ENCODE measurements at places on chromosomes 6 and 20.

DNA sequence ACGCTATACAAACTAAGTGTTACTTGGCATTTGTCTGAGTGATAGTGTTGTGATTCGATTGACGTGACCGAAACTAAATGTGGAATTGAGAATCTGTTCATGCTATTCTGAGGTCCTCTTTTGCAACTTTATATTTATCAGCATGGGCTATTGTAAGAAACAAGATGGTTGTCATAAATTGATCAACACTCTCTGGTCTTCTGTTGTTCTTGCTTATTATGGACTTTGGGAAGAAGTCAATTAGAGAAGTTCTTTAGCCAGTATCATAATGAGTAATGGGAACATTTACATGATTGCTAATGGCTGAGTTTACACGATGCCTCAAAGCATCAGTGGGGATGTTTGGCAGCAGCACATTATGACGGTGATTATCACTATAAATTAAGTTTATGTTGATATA, 195.0 kb downstream of the CD83 start:
- DNase-seq: no peak

GRCh38 chr20:8039042-8039441, 19.5 kb upstream of the TMX4 start:
- no peak for DNase-seq

DNA sequence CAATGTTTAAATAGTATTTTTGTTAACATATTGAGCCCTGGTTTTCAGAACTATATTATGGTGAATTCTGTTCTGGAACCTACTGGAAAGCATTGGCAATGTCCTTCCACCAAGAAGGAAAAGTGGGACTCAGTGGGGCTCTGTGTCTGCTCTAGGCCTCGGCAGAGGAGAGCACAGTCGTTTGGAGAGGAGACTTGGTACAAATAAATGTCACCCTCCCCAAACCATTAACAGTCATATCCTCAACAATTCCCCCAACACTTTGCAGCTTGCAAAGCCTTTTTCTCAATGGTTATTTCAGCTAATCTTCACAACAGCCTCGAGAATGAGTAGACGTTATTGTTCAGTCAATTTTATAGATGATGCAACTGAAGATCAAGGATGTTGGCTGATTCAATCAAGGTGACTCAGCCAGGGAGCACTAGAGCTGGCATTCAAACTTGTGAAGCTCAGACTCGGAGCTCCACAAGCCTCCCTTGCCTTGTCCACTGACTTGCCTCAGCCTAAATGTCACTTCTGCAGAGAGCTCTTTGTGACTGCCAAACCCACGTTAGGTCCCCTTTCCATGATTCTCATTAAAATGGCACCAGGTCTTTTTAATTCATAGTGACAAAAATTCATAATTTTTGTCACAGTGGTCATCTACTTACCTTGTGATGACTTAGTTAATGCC, 60.6 kb downstream of the TOX2 start:
- DNase-seq: no peak

- DNase-seq: no peak
Measured at GRCh38 chr20:15395457-15395856, 1058.0 kb upstream of the FLRT3 start.

GRCh38 chr6:36968266-36968977, 13.9 kb downstream of the PI16 start:
- no peak for DNase-seq

GRCh38 chr20:9534025-9534424, 19.6 kb downstream of the LAMP5 start:
- no peak for DNase-seq

DNA sequence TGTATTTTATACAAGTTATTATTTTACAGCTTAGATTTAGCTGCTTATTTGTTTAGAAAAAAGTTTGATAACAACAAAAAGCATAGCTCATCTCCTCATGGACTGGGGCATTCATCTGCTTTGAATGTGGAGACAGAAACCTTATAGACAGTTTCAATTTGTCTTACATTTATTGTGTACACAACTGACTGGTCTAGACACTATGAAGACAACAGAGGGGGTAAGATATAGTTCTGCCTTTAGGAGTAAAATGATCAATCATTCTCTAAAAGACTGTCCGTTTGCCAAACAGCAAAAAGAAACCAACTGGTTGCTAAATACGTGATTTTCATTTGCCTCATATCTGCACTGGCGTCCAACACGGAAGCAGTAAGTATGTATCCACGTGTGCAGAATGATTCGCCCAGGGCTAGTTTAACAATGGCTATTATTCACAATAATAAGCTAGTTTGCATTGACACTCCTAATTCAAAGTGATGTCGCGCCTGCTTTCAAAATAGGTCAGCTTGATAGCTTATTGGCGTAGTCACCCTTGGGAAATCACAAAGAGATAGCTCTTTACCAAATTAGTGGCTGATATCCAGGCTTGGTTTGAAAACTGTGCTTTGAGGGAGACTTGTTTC, 153.6 kb downstream of the BMP2 start:
- DNase-seq: no peak

DNA sequence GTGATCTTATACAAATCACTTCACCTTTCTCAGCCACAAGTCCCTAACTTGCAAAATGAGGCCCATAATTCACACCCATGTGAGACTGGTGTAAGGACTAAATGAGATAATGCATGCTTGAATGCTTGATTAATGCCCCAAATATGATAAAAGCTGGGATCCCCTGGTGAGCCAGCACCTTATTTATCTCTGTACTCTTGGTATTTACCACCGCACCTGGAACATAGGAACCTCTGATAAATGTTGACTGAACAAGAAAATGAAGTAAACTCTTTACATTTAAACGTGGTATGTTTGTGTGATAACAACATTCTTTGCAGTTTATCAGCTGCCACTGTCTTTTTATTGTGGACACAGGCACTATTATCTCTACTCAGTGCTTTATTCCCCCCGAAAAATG, 2.5 kb upstream of the APOBEC2 start:
- DNase-seq: no peak

Measured in hypothalamus (tissue), 51 donors.